NCI-H2081 treated with DMSO at 0.1 percent for 48 hours (cell line): ENCODE measurements at places on chromosomes 6 and 20.

DNA sequence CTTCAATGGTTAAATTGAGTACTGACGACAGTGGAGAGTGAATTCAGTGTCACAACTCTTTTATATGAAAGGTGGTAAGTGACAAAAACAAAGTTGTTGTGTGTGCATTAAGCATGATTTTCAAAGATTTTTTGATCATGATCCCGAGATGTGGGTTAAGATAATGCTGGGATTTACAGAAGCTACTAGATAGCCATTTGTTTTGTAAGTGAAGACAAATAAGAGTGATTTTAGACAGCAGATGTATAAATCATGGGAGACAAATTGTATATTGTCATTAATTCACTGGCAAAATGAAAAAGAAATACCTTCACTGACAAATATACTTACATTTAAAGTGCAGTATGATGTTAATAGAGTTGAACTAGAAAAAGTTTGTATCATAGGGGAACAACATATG, 6.1 kb downstream of the ADGRB3 start:
- no peak for DNase-seq

DNA sequence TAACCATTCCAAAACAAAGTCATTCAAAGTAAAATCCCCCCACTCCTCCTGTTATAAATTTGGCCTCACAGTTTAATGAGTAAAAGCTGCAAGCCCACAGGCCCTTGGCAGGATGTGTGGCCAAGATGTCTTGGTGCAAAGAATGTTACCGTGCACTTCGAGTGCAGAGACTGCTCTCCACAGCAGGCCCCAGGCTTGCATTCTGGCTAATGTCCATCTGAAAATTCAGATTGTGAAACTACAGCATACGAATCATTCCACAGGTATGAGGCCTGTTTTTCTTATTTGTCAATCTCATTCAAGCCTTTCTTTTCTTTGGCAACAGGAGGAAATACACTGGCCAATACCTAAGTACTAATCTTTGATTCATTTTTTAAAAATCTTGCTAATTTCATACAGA, 7.1 kb downstream of the RPS6KA2 start:
- no peak for DNase-seq

DNA sequence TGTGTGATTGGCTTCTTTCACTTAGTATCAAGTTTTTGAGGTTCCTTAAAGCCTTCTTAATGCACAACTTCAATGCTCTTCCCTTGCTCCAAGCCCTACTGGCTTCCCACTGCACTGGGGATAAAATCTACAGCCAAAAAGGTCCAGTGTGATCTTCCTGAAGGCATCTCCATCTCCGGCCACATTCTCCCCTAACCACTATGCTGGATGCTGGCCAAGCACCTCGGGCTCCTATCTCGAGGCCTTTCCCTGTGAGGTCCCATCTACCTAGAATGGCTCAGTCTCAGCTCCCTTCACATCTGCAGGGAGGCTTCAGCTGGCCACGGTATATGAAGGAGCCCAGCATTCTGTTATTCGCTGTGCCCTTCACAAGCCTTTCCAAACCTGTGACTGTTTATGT, 48.1 kb downstream of the CNKSR3 start:
- DNase-seq, result no peak

DNA sequence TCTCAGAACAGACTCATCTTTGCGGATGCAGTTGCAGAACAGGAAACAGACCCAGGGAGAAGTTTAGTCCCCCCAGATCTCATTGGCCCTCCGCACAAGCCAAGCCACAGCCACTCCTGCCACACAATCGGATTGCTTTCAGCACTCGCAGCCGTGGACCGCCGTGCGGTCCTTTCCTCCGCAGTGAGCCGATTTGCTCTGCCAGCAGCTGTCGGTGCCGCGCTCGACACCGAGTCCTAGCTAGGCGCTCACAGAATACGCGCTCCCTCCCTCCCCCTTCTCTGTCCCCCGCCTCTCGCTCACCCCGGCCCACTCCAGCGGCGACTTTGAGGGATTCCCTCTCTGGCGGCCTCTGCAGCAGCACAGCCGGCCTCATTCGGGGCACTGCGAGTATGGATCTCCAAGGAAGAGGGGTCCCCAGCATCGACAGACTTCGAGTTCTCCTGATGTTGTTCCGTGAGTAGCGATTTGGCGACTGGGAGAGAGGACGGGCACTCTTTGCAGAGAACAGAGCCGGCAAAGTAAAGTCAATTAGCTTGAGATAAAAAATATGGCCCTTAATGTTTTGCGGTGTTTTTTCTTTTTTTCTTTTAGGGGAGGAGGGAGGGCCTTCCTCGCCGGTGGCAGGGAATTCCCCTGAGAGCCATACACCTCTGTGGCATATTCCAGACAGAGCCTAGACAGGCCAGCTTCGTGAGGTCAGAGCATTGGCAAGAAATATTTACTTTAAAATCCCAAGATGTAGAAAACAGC, at the start of gene LAMP5:
LAMP5 (plus strand) TSS at position 130 of the 753 bp plus-strand sequence; CDS start at position 393, 263 bp downstream.
- no peak for DNase-seq

DNA sequence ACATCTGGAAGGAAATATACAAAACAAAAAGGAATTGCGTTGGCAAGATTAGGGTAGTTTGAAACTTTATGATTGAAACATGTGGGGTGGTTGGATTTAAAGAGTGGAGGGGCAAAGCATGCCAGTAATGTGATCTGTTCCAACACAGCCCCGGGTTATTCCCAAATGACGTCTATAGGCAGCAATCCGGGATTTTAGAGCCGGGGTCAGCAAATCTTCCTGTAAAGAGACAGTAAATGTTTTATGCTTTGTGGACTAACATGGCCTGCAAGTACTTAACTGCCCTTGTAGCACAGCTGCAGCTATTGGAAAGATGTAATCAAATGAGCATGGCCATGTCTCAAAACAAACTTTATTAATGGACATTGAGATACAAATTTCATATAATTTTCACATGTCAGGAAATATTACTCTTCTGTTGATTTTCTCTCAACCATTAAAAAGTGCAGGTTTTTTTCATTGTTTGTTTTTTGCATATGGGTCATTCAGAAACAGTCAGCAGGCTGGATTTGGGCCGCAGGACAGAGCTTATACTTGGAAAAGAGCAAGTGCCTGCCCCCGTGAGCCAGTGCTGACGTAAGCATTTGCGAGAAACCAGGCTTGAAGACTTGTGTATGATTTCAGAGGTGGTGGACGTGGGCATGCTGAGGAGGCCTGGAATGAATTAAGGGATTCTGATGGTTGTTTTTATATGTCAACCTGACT, 136.5 kb downstream of the DOK5 start:
- no peak for DNase-seq

GRCh38 chr6:149628875-149629510, 19.5 kb downstream of the KATNA1 start:
- no peak for DNase-seq

- DNase-seq, result no peak
Measured at GRCh38 chr20:44034965-44035635, 120.4 kb downstream of the TOX2 start.

DNA sequence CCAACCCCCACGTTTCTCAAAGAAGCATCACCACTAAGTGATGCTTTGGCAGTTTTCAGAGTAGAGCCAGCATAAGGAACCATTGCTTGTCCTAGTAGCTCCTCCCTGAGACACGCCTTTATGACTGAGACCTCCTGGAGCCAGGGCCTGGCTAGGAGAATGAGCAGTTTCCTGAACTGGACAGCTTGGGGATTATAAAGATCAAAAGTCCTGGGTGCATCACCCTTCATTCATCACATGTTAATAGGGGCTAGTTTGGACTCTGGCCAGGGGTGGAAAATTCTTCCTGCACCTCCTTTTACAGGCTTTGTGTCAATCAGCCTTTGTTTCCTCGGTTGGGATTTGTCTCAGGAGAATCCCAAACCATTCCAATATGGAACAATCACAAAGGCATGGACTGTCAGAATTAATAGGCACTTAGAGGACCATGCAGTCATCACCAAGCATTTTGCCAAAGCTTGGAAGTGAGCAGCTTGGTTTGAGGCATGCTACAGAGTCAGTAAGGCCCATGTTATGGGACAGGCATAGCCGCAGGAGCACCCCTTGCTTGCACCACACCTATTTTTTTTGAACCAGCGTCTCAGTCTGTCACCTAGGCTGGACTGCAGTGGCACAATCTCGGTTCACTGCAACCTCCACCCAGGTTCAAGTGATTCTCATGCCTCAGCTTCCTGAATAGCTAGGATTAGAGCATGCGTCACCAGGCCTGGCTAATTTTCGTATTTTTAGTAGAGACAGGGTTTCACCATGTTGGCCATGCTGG, 64.9 kb upstream of the TGM3 start:
- no peak for DNase-seq

DNA sequence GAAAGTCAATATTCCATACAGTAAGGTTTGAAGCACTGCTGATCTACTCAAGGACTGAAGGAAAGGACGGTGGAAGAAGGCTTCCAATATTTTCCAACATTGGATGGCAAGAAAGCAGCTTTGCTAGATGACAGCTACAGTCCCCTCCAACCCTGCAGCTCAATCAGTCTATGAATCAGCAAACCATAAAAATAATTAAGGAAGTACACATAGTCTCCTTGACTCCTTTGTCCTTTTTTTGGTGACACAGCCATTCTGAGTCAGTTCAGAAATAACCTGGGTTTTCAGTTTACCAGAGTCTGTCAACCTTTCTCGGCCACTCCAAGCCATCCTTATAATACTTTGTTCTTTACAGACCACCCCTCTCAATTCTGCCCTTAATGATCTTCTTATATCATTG, 232.5 kb downstream of the IBTK start:
- DNase-seq, result no peak

DNA sequence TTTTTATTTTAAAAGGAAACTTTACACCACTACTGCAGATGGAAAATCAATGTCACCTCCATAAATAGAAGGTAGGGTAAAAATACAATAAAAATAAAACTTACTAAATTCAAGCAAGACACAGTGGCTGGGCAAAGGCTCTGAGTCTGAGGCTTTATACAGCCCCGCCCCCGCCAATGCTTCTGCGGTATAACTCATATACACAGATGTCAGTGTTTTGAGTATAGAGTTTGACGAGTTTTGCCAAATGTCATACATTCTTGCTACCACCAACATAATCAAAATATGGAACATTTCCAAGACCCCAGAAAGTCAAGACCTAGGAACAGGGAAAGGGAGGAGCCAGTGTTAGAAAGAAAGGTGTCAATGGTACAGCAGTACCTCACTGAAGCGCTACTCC, 12.8 kb downstream of the NFATC2 start:
- DNase-seq, result no peak

- no peak for DNase-seq
Measured at GRCh38 chr6:143928853-143929252, 64.6 kb downstream of the ZC2HC1B start.

GRCh38 chr6:47715782-47716181, 17.4 kb downstream of the ADGRF4 start:
- no peak for DNase-seq

DNA sequence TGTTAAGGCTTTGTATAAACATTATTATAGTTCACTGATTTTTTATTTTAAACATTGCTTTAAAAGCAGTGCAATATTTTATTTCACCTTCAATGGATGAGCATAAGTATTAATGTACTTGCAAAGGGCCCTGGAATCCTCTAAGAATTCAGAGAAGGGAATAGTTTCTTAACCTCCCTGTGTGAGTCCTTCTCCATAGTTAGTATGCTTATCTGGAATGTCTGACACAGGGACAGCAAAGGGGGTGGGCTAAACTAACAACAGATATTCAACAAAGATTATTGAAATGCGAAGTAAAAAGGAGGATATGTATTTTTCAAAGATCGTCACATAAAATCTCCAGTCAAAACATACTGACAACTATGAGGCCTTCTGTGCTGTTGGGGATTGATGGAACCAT, 300.4 kb downstream of the CENPW start:
- no peak for DNase-seq

- no peak for DNase-seq
Measured at GRCh38 chr6:135193221-135193620, 12.1 kb downstream of the MYB start.
